ENCODE measurements at places on chromosomes 1 and 21.

DNA sequence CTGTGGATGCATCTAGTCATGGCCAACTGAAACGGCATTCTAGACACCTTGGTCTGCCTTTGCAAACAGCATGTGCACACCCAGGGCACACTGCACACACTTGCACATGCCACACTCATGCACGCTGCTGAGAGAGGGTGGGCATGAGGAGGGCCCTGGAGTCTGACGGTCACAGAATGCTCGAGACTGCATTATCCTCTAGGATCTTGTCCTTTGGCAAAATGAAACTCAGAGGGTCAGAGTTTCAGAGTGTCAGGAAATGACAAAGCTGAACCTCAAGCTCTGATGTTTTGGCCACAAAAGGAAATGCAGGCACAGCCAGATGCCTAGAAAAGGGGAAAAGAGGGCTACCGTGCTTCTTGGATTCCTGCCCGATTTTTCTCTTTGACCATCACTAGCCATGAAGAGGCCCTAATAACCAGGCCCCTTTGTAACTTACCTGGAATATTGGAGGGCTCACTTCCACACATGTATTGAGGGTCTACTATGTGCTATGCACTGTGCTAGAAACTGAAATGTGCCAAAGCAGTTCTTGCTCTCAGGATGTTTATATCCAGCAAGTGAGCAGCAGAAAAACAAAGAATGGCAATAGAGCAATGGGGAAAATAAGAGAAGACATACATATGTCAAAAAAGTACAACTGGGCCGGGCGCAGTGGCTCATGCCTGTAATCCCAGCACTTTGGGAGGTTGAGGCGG lies 65.4 kb downstream of the TOMM20 start:
- no peak for DNase-seq

DNA sequence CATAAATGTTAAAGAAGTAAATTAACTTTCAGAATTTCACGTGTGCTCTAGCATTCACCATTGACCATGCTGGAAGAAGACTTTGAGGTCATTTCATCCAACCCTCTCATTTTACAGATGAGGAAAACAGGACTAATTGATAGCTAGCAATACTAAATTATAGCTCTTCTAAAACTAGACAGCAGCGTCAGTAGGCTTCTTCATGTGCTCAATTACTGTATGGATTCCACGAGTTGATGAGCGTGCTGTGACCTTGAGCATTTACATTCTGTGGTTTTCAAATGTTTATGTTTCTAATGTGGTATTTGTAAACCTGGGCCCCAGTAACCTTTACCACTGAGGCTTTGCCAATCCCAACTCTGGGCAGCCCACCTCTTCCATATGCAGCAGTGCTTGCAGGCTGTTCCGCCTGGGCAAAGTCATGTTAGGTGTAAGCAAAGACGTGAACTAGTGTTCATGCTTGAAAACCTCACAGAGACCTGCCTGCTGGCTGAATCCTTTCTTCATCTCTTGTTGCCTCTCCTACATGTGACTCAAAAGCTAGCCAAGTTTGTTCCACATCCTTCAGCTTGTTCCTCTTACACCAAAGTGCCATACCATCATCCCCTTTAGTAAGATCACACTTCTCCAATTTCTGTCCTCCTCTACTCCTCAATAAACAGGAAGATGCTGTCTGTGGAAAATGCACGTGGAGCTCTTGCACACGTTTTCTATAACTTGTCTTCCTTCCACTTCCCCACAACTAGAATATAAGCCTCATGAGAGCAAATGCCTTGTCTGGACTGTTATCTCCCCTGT lies 17.2 kb downstream of the KCNJ15 start:
- DNase-seq, result no peak

GRCh38 chr1:149997585-149998262 lies 12.8 kb downstream of the OTUD7B start:
- DNase-seq, result no peak

DNA sequence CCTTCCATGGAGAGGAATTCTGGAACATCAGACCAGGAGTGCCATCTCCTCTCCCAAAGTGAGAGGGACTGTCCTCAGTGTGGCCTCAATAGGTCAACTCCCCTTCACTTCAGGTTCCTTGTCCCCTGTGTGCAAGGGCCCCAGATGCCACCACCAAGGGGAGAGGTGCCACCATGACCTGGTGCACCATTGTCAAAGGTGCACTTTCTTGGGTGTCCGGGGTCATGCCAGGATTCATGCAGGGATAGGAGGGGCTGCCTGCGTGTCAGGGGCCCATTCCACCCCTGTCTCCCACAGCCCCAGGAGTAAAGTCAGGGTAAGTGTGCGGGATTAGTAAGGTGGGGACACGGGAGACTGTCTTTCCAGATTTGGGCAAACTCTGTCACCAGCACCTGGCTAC lies 21.4 kb upstream of the EPHA2 start:
- DNase-seq, result no peak

DNA sequence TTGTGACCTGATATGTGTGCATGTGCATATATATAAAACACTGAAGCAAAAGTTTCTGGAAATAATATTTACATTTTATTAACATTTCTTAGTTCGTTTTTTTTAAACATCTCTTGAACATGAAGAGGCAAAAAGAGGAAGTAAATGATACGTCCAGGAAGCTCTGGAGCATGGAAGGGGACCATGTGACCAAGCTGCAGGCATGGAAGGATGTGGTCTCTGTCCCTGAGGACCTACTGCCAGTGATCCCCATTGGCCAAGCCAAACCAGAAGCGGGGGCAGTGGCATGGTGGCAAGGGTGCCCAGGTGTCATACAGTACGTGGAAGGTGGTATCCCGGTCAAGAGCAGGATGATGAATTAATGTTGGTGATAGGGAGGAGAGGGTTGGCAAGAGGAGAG lies 268.3 kb upstream of the PROX1 start:
- DNase-seq, result no peak

GRCh38 chr1:75594327-75594726 lies 16.6 kb downstream of the SLC44A5 start:
- no peak for DNase-seq

DNA sequence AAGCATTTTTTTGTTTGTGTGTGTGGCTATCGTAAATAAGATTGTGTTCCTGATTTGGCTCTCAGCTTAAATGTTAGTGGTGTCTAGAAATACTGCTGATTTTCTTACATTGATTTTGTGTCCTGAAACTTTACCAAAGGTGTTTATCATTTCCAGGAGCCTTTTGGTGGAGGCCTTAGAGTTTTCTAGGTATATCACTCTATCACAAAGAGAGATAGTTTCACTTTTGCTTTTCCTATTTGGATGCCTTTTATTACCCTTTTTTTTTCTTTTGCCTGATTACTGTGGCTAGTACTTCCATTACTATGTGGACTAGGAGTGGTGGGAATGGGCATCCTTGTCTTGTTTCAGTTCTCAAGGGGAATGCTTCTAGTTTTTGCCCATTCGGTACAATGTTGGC lies 109.6 kb downstream of the S1PR1 start:
- no peak for DNase-seq

DNA sequence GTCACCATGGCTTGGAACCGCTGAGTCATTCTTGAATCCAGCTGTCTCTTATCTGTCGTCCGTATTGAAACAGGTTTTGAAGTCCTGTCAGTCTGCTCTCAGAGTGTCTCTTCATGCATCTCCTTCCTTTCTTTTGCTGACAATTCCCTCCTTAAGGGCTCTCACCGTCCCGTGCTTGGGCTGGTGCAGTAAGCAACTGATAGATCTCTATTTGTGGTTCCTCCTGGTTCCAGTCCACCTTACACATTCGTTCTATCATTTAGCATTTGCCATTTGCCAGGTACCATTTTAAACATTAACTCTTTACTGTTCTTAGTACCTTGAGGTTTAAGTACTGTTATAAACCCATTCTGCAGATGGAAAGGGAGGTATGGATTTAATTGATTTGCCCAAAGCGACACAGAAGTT lies 88.9 kb downstream of the DYRK1A start:
- DNase-seq, result no peak

- peak; percentile 66 for DNase-seq
These were observed 105.4 kb downstream of the SLC45A1 start for GRCh38 chr1:8423269-8423691.

DNA sequence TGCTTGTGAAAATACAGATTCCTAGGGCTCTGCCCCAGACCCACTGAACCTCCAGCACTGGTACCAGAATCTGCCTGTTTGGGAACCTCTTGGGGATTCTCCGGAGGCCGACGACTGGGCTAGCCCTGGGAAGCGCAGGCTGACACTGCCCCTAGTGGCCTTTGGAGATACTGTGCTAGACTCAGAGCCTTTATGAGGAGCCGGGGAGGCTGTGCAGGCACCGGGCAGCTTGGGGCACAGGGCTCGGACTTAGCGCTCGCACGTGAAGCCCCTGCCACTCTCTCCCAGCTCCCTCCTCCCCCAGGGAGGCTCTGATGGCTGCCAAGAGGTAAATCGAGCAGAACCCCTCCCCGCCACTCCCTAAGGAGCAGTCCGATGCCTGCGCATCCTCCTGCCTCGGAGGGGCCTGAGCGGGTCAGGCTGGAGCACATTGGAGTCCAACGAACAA lies 144.6 kb upstream of the TNR start:
- peak; percentile 53 for DNase-seq

GRCh38 chr1:16436946-16437474 lies at the start of gene SPATA21:
Gene SPATA21, minus strand, starts transcription at chr1:16437424. Its CDS starts 6,053 bp downstream, at chr1:16431371.
- DNase-seq, result no peak

DNA sequence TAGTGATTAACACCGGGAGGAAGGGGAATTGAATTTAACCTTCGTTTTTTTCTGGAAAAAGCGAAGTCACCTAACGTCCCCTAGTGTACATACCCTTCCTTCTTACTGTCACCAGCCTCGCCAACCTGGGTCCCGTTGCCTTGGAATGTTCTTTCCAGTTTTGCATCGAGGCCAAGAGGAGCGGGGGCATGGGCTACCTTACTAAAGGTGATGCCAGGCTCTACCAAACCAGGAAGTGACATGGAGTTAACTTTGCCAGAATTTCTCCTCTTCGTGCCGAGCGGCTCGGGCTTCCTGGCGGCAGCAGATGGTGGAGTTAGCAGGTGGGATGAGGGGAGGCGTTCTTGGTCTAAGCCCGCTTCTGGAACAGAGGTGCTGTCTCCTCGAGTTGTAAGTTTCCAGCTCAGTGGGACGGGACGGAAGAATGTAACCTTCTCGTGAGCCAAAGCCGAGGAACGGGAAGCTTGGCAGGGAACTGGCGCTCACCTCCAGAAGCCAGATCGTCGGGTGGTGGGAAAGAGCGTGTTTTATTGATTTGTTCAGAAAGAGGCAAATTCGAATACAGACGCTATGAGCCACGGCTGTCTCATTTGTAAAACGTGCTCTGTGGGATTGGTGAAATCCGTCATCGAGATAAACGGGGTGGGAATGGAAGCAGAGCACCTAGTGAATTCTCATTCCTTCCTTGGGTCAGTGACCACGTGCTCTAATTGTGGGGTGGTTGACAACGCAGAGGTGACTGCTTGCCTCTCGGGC lies 486 bp downstream of the NIPAL3 start:
- DNase-seq, result peak; percentile 55

GRCh38 chr1:154497026-154497806 lies 4.8 kb upstream of the TDRD10 start:
- no peak for DNase-seq

- no peak for DNase-seq
These were observed 26.7 kb upstream of the PCP4 start for GRCh38 chr21:39840373-39841097.

DNA sequence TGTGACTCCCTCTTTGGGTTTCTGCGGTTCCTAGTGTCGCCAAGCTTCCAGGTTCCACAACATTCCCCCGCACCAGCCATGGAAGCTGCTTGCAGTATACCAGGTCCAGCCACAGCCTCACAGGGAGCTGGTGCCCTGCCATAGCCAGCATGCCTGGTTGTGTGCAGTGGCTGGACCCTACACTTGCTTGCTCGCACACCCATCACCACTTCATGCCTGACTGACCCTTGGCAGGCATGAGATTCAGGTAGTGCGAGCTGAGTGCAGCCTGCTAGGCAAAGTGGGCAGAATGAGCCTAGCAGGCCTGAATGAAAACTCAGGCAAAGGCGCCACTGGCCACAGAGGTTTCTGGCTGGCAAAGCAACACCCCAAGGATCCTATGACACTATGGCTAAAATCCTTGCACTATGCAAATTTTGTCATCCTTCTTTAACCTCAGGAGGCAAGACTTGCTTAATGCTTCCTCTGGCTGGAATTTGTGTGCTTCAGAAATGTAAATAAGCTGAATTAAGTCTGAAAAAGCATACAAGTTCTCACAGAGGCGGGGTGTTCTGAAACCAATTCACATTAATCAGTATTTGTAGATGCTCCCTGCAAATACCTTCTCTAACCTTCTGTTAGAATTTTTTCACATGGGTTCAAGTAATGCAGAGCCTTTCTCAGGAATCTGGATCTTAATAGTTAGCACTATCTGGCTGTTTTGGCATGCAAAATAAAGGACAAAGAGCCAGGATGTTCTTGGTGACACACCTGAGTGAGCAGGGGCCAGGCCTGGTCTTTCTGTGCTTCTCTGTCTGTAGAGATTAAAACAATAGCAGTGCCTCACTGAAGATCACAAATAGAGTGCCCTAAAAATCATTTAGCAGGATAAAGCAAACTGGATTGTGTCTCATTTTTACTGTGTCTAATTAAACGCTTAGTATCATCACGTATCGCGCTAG lies 256.9 kb downstream of the GPATCH2 start:
- no peak for DNase-seq

DNA sequence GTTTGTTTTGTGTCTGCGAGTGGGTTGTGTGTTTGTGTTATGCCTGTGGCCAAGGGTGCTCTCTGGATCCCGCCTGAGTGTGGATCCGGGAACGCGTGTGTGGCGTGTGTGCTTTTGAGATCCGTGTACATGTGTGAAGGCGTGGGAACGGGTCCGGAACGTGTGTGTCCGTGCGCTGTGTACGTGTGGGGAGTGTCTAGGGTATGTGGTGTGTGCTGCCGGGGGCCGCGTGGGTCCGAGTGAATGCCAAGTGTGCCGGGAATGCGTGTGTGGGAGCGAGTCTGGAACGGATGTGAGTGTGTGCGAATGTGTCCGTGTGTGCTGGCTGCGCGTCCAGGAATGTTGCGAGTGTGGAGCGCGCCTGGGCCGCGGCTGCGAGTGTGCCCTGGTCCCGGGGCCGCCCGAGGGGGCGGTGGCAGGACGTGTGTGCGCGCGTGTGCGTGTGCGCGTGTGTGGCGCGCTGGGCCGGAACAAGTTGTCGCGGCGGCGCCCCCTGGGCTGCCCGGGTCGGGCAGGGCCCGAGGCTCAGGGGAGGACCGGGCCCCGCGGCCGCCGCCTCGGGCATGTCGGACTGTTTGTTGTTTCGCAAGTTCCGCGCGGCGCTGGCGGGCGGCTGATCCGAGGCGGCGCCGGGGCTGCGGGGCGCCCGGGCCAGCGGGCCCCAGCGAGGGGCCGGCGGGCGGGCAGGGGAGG lies 953 bp downstream of the PTPRU start:
- DNase-seq, result peak; percentile 86
